ENCODE measurements at places on chromosomes 3 and 15.

- no peak for DNase-seq
Measured at GRCh38 chr3:15631426-15632211, 30.1 kb downstream of the BTD start.

DNA sequence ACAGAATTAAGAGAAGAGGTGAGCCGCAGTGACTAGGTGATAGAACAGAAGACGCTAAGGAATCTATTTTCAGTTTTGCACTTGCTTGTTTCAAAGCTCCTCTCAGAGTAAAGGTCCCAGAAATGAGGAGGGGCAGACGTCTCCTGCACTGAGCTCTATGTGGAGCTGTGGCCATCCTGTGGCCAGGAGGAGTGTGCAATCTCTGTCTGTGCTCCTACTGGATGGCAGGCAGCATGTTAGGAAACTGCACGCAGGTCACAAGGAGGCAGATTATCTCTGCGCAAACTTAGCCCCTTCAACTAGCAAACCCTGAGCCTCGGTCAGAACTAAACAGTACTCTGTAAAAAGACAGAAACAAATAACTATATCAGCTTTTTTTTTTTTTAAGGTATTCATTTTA is 31.1 kb upstream of the PPIB start:
- no peak for DNase-seq

DNA sequence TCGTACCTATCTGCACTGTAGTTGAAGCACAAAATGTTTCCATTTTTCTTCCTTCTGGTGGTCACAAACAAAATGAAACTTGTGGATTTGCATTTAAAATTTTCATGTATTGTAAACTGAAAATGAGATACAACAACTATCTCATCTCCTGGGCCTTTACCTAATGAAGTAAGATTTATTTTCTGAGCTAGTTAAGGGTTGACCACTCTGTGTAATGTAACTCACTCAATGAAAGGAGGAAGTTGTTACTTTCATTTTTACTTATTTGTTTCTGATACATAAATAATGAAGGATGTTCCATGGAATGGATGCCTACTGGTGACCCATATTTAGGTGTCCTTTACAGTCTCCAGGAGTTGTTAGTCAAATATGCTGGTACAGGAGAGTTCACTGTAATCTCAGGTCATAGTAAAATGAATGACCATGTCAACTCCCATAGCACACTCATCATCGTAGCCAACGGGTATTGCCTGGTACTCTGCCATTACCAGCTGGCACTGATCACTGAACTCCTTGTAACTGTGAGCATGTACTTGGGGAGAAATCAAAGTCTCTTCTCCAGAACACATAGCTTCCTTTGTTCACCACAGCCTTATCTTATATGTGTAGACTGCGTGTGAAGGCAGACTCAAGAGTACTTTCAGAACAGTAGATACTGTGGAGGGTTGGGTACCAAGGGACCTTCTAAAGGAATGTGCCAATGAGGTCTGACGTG is 474.2 kb upstream of the ROBO2 start:
- no peak for DNase-seq

GRCh38 chr3:104291878-104292277 is 1074.8 kb upstream of the ALCAM start:
- no peak for DNase-seq

DNA sequence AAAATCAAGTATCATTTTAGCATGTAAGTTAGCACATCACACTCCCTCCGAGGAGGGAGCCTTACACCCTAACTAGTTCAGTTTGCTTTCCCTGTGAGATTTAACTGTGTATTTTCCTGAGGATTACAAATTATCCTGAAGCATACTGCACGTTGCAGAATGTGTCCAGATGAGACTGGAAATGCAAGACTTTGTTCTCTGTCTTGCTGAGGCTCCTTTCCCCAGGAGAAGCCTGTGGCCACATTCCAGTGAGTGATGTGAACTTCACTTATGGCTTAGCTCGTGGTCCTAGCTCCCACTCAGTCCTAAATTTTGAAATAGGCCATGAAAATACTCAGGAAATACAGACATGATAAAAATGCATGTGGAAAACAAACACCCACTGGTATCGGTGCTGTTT is 23.7 kb downstream of the PDZRN3 start:
- no peak for DNase-seq

DNA sequence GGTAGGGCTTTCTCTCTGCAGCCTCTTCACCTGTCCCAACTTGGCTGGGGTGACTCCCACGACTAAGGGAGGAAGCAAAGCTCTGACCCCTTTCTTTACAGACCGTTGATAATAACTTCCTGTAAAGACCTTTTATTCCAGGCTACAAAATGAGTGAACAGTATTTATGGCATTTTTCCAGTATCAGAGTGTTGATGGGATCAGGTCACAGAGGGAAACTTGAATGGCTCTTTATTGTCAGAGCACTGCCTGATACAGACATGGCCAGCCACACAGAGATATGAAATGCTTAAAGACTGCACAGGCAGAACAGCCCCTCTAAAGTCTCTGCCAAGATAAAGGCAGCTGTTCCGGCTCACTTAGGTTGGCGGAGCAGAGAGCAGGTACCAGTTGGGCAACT is 1033.9 kb upstream of the NR2F2 start:
- no peak for DNase-seq

GRCh38 chr3:136667081-136667480 is 85.1 kb downstream of the STAG1 start:
- DNase-seq, result no peak

DNA sequence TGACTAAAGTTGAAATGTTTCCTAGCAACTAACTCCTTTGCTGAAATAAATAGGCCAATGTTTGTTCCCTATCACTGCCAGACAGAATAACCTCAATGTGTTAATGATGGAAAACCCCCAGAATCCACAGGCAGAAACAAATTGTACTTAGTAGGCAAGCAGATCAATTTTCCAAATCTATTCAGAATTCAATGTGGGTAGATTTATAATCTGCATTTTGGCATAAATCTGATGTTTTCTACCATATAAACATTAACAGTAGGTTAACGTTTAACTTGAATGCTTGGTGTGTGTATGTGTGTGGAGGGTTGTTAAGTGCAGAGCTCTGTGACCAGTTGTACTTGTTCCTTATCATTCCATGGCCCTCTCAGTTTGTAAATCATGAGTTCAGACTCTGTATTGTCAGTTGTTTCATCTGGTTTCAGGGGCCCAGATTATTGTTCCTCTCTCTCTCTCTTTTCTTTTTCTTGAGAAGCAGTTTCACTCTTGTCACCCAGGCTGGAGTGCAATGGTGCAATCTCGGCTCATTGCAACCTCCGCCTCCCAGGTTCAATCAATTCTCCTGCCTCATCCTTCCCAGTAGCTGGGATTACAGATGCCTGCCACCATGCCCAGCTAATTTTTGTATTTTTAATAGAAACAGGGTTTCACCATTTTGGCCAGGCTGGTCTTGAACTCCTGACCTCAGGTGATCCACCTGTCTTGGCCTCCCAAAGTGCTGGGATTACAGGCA is 32.8 kb downstream of the PLSCR1 start:
- DNase-seq, result no peak

GRCh38 chr3:33003308-33003707 is 51.9 kb downstream of the CCR4 start:
- DNase-seq, result no peak

- DNase-seq, result no peak
Measured at GRCh38 chr15:67906382-67906781, 66.5 kb upstream of the RNU6-1 start.

DNA sequence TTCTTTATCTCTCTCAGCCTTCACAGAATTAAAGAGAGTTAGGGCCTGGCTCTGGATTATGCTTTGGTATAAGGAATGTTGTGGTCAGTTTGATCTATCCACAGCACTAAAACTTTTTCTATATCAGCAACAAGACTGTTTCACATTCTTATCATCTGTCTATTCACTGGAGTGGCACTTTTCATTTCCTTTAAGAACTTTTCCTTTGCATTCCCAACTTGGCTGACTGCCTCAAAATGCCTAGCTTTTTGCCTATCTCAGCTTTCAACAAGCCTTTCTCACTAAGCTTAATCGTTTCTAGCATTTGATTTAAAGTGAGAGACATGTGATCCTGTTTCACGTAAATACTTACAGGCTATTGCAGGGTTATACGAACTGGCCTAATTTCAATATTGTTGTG is 471.8 kb downstream of the GBE1 start:
- DNase-seq, result no peak

- no peak for DNase-seq
Measured at GRCh38 chr3:64681827-64682226, 6.0 kb downstream of the ADAMTS9 start.

DNA sequence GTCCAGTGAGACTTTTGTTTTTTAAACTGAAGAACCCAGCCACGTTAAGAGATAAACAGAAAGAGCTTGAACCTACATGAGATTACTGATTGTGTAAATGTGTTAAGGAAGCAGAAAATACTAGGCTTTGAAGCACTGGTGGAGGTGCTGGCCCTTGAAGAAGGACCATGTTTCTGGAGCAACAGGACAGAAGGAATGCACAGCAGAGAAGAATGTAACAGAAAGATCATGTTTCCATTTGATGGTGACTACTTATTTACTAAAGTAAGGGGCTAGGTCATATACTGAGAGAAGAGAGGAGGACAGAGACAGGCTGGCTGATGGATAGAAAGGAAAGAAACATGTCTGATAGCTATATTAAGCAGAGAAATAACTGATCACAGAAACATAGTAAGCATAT is 88.8 kb downstream of the CLASP2 start:
- no peak for DNase-seq

DNA sequence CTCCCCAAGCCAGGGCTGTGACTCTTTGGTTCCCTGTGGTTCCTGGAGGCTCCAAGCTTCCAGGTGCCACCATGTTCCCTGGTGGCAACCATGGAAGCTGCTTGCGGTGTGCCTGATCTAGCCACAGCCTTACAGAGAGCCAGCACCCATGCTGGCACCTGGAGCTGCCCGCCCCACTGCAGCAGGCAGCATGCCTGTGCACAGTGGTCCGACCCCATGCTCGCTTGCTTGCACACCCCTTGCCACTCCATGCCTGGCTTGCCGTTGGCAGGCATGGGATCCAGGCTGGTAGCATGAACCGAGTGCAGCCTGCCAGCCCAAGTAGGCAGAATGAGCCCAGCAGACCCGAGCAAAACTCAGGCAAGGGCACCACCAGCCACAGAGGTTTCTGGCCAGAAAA is 53.9 kb downstream of the SLMAP start:
- no peak for DNase-seq

DNA sequence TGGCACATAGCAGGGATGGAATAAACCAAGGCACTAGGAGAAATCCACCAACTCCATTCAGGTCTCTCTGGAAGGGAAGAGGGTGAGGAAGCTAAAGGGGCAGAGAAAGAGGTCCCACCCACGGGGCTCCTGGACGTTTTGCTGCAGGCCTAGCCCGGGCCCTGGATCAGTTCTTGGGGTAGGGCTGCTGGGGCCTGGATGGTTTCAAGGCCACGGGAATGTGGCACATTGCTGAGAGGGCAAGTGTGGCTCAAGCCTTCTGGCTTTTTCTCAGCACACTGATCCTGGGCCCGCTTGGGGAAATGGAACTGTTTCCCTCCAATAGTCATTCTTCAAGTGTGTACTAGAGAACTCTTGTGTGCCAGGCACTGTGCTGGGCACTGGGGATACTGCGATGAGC is 24.0 kb downstream of the EPHB3 start:
- DNase-seq, result no peak

DNA sequence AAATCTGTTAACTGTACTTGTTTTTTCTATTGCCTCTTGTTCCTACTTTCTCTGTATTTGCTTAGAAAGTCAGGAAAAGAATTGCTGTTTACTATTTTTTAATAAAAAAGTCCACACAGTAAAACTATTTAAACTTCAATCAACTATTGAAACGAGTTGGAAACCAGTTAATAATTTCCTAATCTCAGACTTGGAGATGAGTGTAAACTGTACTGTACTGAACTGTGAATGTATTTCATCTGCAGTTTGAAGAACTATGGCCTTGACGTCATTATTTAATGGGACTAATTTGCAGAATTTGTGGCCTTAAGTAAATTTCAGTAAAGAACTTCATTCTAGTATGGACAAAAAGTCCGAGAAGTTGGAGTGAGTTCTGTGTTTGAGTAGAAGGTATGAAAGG is 89.1 kb downstream of the LRRC28 start:
- no peak for DNase-seq

- no peak for DNase-seq
Measured at GRCh38 chr3:137946356-137946973, 63.5 kb upstream of the CLDN18 start.

DNA sequence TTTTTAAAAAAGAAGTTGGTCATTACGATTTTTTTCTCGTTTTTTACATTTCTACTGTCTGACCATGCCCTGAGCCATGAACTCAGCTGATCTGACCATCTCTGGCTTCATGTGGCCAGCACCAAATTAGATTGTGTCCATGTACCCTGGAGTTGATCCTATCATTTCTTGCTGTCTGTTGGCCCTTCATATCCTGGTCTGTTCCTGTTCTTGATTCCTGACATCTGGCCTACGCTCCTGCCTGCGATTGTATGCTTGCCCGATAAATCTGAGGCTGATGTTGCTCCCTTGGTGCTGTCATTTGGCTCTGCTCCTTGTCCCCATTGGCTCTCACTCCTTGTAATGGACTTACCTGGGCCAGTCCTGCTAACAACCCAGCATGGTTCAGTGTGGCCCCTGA is 89.8 kb upstream of the IGSF10 start:
- no peak for DNase-seq

- DNase-seq, result no peak
Measured at GRCh38 chr3:14201940-14202684, 23.5 kb downstream of the LSM3 start.

GRCh38 chr3:111246967-111247760 is 175.5 kb downstream of the NECTIN3 start:
- no peak for DNase-seq

- no peak for DNase-seq
Measured at GRCh38 chr3:45026957-45027356, 854 bp downstream of the CLEC3B start.

DNA sequence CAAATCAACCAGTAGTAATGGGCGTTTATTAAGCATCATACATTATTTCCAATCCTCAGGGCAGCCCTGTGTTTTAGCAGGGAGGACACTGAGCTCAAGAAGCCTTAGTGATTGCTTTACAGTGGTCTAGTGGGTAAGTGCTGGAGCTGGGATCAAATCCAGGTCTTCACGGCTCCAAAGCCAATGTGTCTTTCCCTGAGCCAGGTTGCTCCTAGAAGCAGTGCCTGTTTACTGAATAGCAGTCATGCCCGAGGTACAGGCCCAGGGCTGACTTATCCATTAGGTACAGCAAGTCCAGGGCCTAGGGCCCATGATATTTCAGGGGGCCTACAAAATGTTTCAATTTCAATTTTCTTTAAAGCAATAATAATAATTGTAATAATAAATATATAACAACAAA is 9.6 kb upstream of the SMAD6 start:
- no peak for DNase-seq

- DNase-seq, result no peak
Measured at GRCh38 chr3:49707113-49707480, 12.4 kb downstream of the AMIGO3 start.

GRCh38 chr15:57730876-57731275 is 24.4 kb downstream of the POLR2M start:
- DNase-seq, result no peak

Measured in activated T-helper 1 cell treated with Interleukin-2 at 50 U/mL for 16 hours (primary cell).